Kidney epithelial cell (primary cell): ENCODE measurements at places on chromosomes 1 and 21. TPM values are rescaled to one million over a fixed set of nuclear protein-coding genes. Genes with fewer than 3 reads are reported as not detected.

Gene TLCD4
- total RNA-seq: 3.0 and 4.0 TPM in 2 replicates

DNA sequence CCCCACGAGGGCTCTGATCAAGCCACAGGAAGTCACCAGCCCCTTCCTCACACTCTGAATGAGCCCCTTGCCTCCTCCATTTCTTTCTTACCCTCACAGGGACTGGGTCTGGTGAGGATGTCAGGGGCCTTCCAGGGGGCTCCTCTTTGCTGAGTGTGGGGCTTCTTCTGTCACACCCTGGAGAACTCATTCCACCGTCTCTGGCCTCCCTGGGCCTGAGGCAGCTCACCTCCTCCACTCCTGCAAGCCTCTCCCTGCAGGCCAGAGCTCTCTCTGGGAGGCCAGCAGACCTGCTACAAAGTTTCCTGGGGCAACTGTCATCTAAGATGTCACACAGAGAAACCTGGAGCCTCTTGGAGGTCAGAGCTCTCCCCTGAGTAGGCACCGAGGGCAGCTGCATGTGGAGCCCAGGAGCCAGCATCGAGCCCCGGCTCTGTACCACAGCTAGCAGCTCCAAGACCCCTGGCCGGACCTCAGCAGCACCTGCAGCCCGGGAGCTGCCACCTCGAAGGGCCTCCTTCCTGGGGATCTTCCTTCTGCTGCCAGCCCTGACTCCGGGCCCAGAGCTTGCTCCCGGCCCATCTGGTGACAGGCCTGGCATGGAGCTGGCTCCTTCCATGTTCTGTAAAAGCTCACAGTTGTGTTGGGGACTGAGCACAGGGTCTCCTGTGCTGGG is 1.1 kb downstream of the SPOCD1 start:
- no peak for DNase-seq

Gene PGLYRP4
- 0.07 and 0.71 TPM in 2 replicates for total RNA-seq

DNA sequence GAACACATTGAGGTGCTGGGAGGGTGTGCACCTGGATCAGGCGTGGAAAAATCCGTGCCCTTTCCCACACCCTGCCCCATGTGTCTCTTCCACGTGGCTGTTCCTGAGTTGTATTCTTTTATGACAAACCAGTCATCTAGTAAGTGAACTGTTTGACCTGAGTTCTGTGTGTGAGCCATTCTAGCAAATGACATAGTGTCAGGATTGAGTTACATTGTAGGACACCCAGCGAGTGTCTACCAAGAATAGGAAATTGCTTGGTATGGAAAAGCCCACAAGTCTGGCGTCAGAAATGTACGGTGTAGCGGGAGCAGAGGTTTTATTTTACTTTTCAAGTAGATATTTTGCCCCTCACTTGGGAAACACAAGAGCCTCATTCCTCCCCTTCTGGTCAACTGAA is 1.2 kb upstream of the MRAP start:
- DNase-seq: no peak

GRCh38 chr1:209086486-209087192 is 496.9 kb upstream of the CAMK1G start:
- peak; percentile 49 for DNase-seq

GRCh38 chr1:201436393-201436792 is 14.9 kb upstream of the TNNI1 start:
- DNase-seq: no peak

Gene TIE1
- total RNA-seq: 6.5 and 7.1 TPM in 2 replicates

GRCh38 chr1:14285238-14285637 is 313.2 kb upstream of the KAZN start:
- no peak for DNase-seq

Gene HCRTR1
- total RNA-seq: not detected in 2 replicates

Gene KCTD3
- total RNA-seq: 16.6 and 16.9 TPM in 2 replicates

DNA sequence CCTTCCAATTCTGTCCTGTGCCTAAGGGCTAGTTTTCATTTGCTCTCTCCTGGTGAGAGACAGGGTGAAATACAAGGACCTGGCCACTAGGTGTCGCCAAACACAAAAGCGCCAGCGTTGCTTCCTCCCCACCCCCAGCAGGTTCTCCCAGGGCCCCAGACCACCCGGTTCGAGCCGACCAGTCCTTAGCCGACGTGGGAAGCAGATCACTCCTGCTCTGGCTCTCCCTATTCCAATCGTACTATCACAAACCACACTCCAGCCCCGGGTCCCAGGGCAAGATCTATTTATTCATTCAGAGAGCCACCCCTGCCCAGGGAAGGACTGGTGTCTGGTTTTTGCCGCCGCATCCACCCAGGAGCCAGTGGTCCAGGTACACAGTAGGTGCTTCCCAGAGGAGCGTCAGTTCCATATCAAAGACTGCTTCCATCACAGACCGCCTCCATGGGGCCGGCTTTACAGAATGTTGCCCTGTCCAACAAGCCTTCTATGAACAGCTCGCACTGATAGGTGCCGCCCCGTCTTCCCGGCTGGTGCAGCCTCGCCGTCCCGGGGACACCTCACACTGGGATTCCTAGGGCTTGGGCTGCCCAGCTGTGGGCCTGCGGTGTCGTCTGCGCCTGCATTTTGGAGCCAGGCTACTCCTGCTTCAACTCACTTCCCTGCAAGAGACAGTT is 35.0 kb downstream of the CTNNBIP1 start:
- DNase-seq: no peak

GRCh38 chr1:229689904-229690303 is 63.9 kb downstream of the URB2 start:
- no peak for DNase-seq

Gene PIK3C2B
- total RNA-seq: 2.5 and 2.8 TPM in 2 replicates

GRCh38 chr21:29218749-29219148 is 80.0 kb upstream of the BACH1 start:
- DNase-seq: no peak

Gene LRRC7
- total RNA-seq: 0.04 TPM in 1 of 2 replicates, not detected in the other

- DNase-seq: no peak
Measured at GRCh38 chr1:193103759-193104501, 1.3 kb downstream of the GLRX2 start.

- no peak for DNase-seq
Measured at GRCh38 chr1:12769976-12770505, 3.5 kb upstream of the PRAMEF12 start.

Gene LAMC2
- total RNA-seq: 1,180 and 1,184 TPM in 2 replicates
